ENCODE measurements at places on chromosomes 6 and 20.

DNA sequence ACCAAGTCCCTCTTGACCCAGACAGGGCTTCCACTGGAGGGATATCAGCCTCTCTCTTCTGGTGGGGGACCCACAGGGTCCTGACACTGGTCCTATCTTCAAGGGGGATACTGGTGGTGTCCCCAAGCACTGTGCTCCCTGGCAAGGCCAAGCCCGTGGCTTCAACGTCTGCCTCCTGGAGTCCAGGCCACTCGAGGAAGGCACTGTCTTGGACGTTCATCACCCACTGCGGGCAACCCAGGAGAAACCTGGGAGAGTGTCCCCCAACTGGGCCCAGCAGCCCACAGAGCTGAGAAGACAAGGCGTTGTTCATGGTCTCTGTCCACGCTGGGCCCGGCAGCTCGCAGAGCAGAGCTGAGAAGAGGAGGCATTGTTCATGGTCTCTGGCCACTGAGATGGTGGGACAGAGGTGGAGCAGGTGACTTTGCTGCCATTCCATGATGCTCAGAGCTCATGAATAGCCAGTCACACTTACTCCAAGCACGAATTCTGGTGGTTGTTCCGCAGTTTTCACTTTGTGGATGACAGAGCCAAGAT, 37.5 kb upstream of the FRMD1 start:
- no peak for DNase-seq

DNA sequence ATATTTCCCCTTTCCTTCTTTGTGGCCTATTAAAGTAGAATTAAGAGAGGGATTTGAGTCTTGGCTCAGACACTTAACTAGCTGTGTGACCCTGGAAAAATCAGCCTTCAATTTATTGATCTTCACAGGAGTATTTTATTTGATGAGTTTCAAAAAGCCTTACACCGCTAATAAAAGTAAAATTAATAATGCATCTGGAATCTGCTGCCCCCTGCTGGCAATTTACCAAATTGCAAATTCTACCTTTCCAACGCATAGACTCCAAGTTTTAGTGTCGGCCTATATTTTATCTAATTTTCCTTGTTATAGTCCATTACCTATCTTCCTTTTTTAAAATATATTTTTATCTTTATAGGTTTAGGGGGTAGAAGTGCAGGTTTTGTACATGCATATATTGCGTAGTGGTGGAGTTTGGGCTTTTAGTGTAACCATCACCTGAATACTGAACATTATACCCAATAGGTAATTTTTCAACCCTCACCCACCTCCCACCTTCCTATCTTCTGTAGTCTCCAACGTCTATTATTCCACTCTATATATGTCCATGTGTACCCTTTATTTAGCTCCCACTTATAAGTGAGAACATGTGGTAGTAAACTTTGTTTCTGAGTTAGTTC, 46.3 kb downstream of the GOPC start:
- peak; percentile 51 for DNase-seq

GRCh38 chr6:118489990-118490389, 58.1 kb upstream of the PLN start:
- DNase-seq = no peak

DNA sequence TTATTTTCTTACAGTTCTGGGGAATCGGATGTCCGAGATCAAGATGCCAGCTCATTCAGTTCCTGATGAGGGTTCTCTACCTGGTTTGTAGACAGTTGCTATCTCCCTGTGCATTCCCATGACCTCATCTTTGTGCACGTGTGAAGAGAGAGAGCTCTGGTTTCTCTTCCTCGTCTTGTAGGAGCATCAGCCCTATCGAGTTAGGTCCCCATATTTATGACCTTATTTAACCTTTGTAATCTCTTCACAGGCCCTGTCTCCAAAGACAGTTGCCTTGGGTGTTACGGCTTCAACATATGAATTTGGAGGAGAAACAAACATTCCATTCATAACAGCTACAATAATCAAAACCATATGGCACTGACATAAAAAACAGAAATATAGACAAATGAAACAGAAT, 455.3 kb downstream of the HACE1 start:
- DNase-seq = no peak

GRCh38 chr6:1796706-1797529, 187.2 kb downstream of the FOXC1 start:
- DNase-seq = no peak

- DNase-seq = no peak
Observed at GRCh38 chr6:156646496-156646895, 130.7 kb upstream of the ARID1B start.

- DNase-seq = no peak
Observed at GRCh38 chr6:95439741-95440140, 137.6 kb upstream of the MANEA start.

GRCh38 chr6:16154904-16155303, 26.0 kb downstream of the MYLIP start:
- no peak for DNase-seq

- DNase-seq = no peak
Observed at GRCh38 chr20:25624500-25624939, 706 bp upstream of the NANP start.

DNA sequence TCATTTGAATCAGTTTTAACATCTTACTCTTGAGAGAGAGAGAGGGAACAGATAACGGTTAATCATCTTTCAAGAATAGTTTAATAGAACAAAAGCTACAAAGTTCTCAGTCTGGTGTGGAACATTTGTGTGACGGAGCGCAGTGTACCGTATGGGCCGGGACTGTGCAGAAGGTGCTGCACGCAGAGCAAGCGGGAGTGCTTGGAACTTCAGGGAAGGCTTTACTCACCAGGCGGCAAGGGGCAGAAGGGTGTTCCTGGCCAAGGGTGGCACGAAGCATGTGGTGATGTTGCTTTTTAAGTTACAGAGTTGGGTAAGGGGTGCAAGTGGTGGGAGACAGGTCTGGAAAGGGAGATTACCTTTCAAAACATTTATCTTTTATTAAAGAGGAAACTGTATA, 95.7 kb downstream of the TULP4 start:
- DNase-seq = no peak

DNA sequence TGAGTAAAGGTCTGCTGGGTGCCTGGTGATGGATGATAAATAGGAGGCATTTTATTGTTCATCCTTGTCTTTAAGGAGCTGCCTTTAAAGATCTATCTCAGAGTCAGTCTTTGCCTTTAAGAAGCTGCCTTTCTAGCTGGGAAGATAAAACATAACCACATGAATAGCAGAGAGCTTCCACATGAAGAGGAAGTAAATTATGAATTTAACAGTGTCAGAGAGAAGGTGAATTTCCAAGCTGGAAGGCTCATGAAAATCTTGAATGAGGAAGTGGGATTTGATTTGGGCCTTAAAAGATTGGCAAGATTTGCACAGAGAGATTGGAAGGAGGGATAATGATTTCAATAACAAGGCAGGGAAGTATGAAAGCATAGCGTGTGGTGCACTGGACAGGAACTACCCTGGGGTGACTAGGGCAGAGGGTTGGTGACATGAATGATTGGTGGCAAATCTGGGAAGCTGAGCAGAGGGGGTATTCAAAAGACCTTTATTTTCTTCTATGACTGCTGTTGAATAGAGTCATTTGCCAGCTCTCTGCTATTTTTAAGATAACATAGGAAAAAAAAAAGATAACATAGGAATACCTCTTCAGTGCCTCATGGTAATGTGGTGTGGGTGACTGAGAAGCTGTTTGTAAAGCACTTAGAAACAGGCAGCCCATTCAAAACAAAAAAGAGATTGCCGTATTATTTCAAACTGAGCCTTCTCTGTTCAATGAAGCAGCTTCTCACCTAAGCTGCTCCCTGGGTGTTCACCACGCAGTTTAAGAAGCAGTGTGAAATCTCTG, 591.6 kb downstream of the PKHD1 start:
- DNase-seq = no peak

DNA sequence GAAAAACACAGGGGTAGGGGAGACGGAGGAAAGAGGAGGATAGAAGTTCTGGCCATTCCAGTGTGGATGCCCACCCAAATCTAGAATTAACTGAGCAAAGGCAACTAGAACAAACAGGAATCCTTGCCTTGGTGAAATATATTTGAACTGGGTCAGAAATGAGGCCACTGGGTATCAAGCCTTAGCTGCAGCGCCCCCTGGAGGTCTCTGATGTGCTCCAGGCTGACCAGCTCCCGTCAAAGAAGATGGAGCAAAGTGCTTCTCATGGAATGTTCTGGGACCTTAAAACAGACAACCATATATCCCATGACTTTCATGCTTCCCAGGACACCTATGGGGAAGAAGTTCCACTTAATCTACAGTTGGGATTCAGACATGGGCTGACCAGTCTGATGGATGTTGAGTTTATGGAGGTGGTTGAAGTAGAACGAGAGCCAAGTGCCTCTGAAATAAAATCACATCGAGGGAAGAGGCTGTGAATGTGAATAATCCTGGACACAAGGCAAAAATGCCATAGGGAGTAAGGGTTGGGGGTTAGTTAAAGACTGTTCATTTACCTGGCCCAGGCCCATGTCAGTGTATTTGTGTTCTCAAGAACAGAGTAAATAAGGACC, 50.4 kb downstream of the HLA-DPB1 start:
- DNase-seq = peak; percentile 39
